NCI-H2081 (cell line): ENCODE measurements at places on chromosomes 1 and 21.

DNA sequence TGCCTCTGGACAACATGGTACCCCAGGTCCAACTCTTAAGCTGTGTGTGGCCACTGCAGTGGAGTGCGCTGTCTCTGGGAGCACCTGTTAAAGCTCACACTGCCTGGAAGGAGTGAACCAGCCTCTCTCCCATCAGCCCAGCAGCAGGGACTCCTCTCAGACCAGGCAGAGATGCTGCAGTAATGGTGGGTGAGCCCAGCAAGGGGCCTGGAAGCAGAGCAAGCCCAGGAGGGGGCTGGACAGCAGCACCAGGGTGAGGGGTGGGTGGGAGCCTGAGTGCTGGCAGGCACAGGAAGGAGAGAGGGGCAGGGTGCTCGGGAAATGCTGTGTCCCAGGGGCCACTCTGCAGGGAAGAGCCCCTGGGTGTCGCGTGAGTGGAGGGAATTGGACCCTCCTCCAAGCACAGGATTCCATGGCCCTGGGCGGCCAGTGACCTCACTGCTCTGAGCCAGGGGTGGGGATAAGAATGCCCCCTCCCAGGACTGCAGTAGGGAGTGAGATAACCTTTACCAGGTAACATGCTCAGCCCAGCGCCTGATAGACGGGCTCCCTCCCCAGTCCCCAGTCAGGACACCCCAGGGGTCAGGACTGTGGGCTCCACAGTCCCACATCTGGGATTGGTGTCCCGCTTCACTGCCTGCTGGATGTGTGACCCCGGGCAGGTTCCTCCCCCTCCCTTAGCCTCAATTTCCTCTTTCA, 313.1 kb downstream of the MATN1 start:
- DNase-seq = no peak

DNA sequence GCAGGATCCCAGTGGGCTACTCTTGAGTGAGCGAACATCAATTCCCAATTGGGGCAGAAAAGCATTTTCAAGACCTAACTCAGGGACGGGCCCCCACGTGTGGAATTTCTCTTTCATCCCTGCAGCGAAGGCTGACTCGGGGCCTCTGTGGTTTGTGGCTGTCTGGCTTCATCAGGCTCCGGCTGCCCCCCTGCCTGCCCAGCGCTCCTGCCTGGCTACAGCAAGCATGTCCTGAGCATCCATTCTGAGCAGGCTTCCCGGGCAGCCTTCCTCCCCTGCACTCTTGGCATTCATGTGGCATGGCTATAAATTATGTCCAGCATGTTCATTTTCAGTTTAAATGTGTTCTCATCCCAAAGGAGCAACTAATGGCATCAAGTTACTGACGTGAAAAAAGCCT, 588.1 kb downstream of the KIF26B start:
- DNase-seq = no peak

DNA sequence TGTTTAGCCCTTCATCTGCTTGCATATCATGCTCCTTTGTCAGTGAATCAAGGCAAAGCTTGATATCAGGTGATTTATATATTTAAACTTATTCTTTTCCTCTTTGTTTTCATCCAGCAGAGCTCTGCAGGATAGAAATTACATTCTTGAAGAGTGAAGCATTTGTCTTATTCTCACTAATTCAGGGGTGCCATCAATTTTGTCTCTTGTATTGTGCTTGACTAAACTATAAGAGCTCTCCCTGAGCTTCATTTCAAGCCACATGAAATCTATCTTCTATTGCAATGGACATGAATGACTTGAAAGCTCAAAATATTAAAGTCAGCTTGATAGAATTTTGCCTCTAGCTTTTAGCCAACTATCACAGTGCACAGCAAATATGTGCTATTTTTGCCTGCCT, 236.7 kb upstream of the KCTD3 start:
- DNase-seq = no peak

- DNase-seq = no peak
Observed at GRCh38 chr21:37647781-37648180, 268.5 kb downstream of the KCNJ6 start.

DNA sequence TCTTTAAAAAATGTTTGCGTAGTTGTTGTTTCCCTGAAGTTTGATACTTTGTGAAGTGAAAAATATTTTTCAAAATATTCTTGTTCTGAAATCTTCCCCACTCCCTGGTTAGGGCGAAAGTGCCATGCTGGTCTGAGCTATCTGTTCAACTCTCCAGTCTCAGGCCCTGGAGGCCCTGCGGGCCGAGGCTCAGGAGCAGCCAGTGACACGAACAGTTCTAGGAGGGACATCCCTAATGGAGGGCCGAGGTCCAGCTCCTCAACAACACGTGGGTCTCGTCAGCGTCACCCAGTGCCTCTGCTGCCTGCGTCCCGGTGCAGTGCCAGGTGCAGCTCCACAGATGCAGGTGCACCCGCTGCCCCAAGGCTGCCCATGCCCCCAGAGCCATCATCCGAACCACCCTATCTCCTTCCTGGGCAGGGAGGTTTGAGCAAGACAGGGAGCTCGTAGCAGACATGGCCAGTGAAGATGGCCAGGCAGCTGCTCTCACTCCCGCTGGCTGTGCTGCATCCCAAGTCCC, 69.7 kb upstream of the COL6A1 start:
- DNase-seq = no peak

DNA sequence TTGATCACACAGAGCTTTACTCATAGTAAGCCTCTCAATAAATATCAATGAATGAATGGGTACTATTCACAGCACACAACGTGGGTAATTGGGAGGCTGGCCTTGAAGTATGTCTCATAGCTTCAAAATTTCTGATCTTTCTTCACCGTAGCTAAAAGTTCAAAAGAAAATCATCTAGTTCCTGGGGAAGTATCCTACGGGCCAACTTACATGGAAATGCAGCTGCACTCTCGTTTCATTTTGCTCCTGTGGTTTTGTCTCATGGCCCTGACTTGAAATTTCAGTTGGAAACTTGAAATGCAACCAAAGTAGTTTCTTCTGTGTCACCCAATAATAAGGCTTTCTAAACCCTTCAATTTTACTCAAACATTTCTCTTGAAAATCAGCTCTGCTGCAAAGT, 76.1 kb upstream of the CNIH3 start:
- no peak for DNase-seq

DNA sequence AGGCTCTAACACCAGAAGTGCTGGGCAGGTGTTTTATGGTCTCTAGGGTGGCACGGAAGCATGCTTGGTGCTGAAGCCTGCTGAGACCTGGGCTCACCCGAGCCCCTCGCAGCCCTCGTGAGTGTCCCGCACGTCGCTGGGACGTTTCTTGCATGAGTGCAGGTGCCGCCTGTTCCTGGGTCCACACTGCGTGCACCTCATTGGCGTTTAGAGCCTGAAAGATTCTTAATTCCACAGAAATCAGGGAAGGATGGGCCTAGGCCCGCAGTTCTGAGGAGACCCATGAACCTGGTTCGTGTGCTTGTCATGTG, 43.8 kb upstream of the DIP2A start:
- DNase-seq = no peak

DNA sequence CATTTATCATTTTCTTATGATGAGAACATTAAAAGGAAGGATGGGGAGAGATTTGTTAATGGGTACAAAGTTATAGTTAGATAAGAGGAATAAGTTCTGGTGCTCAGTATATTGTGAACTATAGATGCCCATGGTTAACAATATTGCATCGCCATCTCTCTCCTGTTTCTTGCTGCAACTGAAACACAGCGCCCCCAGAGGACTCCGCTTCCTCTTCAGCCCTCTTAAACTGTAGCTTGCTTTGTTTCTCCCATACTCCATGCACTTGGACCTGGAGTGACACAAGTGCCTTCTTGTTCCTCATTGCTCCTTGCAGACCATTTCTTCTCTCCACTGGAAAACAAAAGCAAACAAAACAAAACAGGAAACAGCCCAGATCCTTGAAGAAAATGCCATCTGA, 70.1 kb upstream of the NTPCR start:
- no peak for DNase-seq

DNA sequence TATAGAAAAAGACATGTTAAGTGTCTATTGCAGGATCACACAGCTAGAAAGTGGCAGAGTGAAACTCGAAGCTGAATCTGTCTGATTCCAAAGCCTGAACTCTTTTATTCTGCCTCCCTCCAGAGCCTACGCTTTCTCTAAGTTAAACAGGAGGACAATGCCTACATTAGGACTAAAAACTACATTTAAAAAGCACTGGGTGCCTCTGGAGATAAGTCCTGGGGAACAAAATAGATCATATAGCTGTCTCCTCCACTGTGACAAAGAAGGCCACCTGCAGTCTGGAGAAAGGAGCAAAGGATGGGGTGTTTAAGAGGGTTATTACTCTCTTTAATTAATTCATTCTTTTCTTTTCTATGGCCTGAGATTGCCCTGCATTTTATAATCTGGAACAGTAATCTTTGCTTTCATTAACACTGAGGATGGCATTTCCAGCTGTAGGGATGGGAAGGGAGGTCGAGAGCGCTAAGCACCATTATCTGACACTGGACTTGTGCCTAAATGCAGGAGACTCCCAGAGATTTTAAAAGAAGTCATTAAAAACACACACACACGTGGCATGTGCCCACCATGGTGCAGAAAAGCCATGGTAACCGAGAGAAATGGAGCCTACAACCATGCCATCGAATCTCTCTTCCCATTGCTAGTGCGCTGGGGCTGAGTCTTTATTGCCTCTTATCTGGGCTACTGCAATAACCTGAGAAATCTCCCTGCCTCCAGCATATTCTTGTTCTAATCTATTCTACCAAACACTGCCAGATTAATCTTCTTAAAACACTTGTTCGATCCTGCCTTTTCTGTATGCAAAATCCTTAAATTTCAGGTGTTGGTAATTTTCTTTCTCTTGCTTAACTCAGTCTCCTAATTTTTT, 92.2 kb downstream of the PLXNA2 start:
- DNase-seq = no peak

GRCh38 chr21:31351438-31351837, 7.4 kb upstream of the TIAM1 start:
- no peak for DNase-seq

DNA sequence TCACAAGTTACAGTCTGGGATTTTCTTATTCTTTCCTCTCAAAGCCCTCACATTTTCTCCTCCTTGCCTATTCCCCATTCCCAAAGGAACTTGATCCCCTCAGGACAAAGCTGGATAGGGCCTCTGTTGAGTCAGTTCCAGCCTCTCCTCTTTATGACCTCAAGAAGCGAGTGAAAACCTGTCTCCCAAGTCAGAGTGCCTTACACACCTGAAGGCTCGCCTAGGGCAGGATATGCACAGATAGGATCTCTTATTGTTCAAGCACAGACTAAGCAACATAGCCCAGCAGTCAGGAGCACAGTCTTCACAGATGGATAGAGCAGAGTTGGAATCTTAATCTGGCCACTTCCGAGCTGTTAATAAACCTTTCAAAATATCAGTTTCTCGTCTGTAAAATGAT, 60.8 kb upstream of the PRRC2C start:
- no peak for DNase-seq

DNA sequence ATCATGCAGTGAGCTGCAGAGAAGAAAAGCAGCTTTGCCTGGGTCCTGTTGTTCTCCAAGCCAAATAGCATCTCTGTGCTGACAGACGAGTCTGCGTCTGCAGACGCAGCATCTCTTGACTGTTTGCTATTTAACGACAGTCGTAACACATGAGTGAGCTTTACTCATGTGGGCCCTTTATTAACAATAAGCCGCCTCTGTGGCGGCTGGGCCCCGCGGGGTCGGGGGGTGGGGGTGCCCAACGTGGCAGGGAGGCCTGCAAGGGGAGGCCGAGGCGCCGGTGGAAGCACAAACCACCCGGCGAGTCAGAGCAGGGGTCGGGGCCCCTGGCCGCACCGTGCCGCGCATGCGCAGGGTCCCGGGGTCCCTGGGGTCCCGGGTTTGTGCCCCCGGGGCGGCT, 435.1 kb downstream of the KIF26B start:
- no peak for DNase-seq

DNA sequence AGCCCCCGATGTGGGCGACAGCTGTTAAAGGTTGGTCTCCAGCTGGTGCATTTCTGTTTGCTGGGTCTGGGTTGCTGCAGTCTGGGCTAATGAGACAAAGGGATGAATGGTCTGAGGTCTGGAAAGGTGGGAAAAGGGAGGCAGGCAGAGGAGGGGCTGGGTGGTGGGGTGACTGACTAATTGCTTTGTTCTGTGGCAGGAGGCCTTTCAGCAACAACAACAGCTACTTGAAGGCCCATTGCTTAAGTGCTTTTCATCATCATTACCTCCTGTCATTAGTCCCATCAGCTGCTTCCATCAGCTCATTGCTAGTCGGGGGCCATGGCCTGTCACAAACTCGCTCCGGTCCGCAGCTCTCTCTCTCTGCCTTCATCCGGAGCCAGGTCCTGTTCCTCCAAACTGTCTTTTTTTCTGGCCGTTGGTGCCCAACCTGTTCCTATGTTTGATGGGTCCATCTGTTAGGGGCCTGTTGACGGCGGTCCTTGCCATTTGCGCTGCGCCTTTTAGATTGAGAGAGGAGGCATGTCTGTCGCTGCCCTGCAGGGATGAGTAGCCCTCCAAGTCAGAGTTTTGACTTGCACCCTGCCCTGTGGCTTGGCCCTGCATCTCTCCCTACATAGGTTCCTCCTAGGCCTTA, 105.6 kb upstream of the PLXNA2 start:
- DNase-seq = no peak

DNA sequence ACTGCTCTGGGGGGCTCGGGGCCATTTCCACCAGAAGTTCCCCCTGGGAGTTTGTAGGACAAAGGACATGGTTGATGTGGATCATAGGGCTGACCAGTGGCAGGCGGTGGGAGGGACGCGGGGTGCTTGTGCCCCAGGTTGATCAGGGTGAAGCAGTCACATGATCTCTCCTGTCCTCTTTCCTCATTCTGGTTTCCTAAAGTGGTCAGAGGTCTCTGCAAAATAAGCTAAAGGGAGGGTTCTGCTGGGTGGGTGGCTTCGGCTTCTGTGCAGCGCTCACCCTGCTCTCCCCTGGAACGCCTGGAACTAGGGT, 9.2 kb downstream of the PDXK start:
- DNase-seq = no peak

DNA sequence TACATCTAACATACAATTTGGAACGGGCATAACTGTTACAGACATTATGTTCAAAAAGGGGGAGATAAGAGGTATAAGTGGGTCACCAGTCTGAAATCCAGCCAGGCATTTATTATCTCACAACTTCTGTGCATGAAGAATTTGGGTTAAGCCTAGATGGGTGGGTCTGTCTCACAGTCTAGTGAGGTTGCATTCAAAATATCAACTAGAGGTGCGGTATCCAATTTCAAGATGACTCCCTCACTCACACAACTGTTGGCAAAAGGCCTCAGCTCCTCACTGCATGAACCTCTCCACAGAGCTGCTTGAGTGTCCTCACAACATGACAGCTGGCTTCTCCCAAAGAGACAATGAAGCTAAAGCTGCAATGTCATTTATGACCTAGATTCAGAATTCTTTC, 4.7 kb downstream of the AUNIP start:
- no peak for DNase-seq

- DNase-seq = no peak
Observed at GRCh38 chr1:4160181-4160580, 260.1 kb upstream of the C1orf174 start.

DNA sequence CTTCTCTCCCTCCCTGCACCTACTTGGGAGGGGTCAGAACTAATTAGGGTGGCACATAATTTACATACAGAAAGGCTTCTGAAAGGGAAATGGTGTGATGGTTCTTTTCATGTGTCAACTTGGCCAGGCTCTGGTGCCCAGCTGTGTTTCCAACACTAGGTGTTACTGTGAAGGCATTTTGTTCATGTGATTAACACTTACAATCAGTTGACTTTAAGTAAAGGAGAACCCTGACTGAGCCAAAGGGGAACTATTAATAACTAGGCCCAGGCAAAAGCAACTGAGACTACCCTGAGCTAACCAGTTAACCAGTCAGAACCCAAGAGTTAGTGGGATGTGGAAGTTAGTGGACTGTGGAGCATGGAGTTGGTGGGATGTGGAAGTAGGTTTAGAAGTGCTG, 114.9 kb downstream of the SEC16B start:
- DNase-seq = no peak
